ENCODE measurements at places on chromosomes 4 and X.

- no peak for DNase-seq
These were observed 252.0 kb downstream of the LDB2 start for GRCh38 chr4:16646459-16646858.

DNA sequence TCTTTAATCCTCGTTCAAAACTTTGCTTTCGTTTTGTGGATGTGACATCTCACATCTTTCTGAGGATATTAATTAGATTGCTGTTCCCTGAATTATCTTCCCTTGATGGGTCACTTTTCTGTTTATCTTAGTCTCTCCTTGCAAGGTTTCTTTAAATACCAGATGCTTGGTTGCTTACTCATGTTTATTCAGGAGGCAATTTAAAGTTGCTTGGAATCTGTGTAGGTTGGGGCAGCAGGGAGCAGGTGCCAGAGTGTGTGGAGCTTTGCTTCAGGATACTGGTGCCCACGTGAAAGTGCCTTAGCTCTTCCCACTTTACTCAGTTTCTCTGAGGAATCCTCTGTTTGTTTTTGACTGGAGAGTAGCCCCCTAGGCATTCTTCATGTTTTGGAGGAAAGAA, 24.0 kb downstream of the ANAPC4 start:
- no peak for DNase-seq

DNA sequence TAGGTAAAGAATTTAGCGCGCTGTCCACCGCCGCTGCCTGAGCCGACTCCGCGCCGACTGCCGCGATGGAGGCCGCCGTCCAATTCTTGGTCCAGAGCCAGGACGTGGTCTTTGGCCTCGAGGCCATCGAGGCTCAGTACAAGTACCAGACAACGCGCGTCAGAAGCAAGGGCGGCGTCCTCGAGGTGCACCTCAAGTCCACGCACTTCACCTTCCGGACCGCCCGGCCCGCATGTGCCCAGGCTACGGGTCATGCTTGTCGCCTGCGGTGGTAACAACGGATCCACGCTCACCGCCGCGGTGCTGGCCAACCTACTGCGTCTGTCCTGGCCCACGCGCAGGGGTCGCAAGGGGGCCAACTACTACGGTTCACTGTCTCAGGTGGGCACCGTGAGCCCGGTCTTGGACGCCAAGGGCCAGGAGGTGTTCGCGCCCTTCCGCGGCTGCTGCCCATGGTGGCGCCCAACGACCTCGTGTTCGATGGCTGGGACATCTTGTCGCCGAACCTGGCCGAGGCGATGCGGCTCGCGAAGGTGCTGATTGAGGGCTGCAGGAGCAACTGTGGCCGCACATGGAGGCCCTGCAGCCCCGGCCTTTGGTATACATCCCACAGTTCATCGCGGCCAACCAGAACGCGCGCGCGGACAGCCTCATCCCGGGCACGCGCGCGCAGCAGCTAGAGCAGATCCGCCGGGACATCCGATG, 128.0 kb downstream of the ANAPC4 start:
- no peak for DNase-seq

DNA sequence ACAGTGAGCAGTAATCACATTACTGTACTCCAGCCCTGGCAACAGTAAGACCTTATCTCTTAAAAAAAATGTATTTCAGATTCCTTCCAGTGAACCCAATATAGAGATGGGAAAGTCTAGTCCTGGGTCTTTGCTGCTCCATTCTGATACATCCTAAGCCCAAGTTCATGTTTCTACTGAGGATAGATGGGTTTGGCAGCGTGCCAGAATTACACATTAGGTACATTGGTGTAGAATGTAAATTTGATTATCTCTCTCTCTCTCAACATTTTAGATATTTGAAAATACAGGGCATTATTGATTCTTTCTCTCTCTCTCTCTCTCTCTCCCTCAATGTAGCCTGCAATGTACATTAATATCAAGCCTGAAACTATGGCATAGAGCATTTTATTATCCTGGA, 43.5 kb upstream of the ZNF330 start:
- DNase-seq, result no peak

DNA sequence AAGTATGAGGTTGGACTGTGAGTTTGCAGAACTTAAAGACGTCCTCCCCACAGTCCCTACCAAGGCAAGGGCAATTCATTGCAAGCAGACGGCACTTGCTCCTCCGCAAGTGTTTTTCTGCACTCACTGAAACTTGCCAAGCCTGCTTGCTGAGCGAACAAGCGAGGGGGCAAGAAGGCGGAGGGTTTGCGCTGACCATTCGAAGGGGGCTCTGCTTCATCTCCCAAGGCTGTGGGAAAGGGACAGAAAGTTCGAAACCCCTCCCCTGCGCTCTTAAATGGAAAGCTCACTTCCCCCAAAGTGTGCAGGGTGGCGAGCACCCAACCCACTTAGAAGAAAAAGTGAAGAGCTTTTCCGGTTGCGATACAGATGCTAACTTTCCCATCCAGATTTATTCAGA, 1.4 kb downstream of the MID1 start:
- no peak for DNase-seq

DNA sequence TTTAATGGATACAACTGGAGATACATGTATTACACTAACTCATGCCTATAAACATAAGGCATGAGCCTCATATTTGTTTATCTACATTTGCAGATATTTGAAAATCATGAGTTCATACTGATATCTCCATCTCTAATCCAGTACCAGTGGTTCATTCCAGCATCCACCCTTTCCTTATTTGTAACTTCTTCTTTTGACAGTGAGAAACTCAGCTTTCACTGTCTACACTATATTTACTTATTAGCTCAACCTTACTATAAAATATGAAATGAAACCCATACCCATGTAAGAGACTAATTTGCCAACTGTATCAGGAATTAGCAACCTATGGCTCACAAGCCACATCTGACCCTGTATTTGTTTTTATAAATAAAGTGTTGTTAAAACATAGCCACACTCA, 161.9 kb upstream of the GPRIN3 start:
- DNase-seq, result no peak

- DNase-seq, result no peak
These were observed 477.0 kb downstream of the INPP4B start for GRCh38 chr4:142369141-142369540.

- DNase-seq, result no peak
These were observed 198.1 kb upstream of the F9 start for GRCh38 chrX:139332441-139332840.

DNA sequence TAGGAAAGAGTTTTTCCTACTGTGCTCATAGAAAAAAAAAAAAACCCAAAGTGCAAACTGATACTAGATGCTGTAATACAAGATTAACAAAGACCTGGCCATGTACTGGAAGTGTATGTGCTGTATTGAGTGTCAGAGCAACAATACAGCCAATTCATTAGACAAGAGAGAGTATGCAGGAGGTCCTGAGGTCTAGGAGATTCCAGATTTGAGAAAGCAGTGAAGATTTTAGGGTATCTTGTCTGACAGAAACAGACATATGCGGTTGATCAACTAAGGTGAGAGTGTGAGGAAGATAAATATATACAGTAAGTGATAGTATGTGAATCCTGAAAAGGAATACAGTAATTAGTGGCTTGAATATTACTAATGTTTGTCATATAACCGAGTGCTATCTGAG, 3.0 kb downstream of the GPR174 start:
- DNase-seq, result no peak

GRCh38 chrX:56783996-56784620, 55.1 kb downstream of the NBDY start:
- DNase-seq, result no peak

DNA sequence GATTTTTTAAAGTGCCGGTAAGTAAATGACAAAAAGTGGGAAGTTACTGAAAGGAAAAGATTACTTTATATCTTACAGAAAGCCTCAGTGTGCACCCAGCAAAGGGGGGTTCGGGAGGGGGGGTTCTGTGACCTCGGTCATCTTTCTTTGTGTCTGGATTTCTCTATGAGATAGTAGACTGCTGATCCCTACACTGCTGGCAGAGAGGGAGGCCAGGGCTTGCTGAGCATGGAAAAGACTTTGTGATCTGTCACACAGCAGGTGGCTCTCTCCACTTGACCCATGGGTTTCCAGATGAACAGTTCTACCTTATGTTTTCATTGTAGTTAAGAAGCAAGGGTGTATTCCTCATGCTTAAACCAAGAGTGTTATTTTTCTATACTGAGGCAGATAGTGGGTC, 475.6 kb downstream of the PCDH10 start:
- DNase-seq, result no peak

DNA sequence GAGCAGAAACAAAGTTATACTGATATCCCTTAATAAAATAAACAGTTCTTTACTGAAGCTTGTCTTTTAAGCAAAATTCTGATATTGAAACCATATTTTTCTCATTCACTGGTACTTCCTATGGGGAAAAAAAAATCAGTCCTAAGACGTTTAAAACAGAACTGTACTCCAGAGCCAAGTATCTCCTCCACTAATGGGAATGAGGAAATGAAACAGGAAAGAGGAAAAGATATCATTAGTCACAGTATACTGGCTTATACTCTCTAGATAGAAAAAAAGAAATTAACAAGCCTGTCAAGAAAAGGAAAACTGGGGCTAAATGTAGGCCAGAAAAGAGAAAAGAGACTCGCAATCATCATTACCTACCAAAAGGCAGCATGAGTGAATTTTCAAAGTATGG, 252.7 kb downstream of the CENPC start:
- DNase-seq, result no peak

DNA sequence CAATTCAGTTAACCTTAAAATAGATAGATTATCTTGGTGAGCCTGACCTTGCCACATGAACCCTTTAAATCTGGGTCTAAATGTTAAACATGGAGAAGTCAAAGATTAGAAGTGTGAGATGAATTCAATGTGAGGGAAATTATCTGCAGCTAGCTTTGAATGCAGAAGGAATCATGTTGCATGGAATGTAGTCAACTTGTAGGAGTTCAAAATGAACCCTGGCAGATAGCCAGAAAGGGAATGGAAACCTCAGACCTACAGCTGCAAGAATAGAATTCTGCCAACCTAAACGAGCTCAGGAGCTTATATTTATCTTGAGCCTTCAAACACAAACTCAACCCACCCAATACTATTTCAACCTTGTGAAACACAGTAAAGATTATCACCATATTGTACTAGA, 632.5 kb downstream of the KCTD8 start:
- DNase-seq, result no peak

DNA sequence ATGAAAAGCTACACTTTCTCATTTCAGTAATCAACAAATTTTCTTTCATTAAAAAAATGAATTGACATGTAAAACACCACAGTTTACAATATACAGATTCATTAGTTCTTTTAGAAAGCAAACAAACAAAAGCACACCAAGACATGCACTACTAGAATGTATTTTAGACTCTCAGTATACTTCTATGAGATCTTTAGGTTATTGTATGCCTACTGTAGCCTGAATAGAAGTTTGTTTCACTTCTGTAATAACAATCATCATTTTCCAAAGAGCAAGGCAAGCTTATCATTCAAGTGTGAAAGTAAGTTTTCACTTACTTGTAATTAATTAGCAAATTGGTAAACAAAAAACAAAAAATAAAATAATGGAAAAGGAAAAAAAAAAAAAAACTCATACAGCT, 24.9 kb downstream of the CXXC4 start:
- no peak for DNase-seq

DNA sequence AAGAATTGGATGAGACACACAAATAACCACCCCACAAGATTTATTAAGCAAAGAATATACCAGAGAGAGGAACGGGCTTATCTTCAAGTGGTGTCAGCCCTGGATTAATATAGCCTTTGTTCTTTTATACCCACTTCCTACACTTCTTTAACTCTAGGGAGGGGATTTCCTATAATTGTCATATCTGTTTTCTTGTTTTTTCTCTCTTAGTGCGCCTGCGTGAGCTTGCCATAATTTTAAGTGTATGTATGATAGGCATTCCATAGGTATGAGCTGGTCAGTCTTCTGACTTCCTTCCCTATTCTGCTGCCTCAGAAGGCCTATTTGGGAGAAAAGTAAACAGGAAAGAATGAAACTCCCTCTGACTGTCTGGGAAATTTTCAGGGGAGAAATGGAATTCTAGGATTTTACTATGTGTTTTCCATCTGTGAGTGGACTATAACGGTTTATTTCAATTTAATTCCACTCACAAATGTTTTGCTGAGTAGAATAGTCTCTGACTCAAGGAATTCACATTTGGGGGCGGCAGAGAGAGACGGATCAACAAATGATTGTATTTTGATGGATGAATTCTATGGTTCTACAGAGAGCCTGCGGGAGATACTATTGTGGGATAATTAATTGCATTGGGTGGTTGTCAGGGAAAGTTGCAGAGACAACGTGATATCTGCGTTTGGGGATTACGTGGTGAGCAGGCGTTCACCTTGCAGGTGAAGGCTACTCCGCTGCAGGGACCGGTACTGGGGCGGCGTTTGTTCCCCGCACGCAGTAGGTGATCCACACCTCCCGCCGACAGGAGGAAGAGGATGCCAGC, 626 bp upstream of the CEP135 start:
- no peak for DNase-seq

DNA sequence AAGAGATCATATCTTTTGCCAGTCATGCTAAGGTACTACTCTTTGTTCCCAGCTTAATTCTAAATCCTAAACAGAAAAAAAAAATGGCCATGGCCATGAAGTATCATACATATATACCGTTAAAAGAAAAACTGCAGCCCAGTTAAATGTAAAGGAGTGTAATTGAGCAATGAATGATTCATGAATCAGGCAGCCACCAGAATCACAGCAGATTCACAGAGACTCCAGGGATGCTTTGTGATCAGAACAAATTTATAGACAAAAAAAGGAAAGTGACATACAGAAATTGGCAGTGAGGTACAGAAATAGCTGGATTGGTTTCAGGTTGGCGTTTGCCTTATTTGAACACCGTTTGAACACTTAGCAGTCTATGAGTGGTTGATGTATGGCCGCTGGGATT, 42.1 kb upstream of the PDGFC start:
- no peak for DNase-seq
